ENCODE measurements at places on chromosomes 3 and 15.

- DNase-seq: no peak
These were observed 429.5 kb downstream of the OCA2 start for GRCh38 chr15:27669641-27670040.

DNA sequence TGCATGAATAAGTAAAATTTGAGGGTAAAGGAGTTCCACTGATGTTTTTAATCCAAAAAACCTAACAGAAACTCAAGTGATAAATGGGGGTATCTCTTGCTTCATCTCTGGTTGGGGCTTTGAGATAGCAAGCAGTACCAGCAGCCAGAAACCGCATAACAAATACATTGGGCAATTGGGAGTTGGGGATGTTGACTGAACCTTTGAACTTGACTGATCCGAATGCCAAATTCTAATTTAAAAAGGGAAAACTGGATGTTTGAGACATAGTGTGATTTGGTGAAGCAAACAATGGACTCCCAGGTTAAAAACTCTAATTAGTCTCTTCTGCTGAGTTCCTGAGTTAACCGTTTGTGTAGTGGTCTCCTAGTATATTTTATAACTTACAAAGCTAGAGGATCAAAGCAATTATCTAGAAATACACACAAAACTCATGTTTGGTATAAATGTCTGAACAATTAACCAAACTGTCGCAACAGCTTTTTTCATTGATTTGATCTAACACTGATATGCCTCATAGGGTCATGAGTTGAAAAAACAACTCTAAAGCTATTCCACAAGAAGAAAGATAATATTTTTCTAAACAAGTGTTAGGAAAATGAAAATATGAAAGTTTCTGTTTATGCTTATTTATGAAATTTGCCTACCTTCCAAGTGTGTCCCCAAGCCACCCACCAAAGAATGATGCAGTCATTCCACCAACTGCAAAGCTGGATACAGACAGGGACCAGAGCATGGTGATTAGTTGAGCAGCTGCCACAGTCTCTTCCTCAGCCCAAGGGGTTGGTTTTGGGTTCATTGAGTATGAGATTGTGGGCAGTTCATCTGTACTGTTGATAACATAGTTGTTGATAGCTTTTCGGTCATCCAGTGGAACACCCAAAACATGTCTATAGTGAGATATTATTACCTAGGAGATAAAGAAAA lies 12.4 kb downstream of the SLC2A2 start:
- no peak for DNase-seq

- no peak for DNase-seq
These were observed 41.2 kb downstream of the CCDC33 start for GRCh38 chr15:74277242-74277810.

DNA sequence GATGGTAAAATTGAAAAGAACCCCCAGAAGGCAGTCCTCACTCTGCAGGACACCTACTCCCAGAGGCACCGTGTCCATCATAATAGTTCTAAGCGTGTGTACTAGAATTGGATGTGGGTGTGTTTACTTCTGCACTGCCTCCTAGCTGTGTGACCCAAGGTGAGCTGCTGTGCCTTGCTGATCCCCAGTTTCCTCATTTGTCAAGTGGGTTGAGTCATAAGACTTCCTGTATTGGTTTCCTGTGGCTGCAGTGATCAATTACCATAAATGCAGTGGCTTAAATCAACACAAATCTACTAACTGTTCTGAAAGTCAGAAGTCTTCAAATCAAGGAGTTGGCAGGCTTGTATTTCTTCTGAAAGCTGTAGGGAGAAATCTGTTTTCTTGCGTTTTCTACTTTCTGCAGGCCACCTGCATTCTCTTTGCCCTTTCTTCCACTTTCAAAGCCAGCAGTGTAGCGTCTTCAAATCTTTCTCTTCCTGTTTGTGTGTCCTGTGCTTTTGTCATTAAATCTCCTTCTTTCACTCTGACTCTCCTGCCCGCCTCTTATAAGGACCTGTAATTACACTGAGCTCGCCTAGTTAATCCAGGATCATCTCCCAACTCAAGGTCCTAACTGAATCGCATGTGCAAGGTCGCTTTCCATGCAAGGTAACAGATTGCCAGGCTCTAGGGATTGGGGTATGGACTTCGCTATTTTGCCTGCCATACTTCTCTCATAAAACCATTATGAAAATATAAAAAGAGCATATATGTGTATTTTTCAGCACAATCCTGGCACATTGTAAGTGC lies 59.0 kb downstream of the RORA start:
- no peak for DNase-seq

DNA sequence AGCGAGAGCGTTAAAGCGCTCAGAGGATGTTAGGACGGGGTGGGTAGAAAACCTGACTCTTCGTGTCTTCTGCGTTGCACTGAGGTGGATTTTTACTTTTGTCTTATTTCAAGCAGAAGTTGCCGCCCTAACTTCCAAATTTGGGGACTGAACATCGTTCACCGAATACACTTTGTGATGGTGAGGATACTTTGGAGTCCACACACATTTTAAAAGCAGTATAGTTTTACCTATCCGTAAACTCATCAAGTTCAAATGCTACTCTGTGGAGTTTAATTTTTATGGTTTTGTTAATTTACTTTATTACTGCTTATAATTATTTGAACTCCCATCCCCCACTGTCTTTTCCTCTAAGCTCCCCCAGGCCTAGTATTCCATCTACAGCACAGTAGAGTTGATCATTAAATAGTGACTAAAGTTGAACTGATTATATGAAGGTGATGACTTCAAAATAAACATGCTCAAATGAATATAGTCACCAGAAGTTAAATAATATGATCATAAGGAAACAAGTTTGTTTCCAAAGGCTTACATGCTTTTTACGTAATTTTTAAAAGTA lies 617 bp upstream of the EOGT start:
- no peak for DNase-seq

- DNase-seq: no peak
These were observed 993.8 kb downstream of the GBE1 start for GRCh38 chr3:80767604-80768003.

- no peak for DNase-seq
These were observed 55.6 kb downstream of the ATP11B start for GRCh38 chr3:182848906-182849305.

DNA sequence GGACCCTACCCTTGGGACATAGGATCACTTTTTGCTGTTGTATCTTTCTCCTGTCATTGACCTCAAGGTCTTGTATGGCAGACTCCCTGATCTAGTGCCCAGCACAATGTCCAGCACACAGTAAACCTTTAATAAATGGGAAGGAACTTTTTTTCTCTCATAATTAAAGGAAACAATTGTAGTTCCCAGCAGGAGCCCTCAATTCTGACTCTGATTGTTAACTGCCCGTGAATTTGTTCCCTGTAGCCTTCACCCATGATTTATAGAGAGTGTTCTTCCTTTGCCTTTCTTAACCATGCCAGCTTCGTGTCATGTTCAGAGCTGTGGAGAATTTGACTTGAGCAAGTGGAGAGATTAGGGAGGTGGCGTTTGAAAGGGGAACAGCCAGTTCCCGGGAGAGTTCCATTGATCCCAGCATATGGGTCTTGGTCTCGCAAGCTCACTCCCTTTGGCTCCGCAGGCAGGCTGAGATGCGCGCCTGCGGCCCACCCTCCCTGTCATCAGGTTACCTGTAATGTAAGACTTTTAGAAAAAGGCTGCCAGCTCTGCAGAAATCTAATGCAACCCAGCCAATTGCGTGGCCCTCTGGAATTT lies 182.6 kb downstream of the TP63 start:
- DNase-seq: no peak

DNA sequence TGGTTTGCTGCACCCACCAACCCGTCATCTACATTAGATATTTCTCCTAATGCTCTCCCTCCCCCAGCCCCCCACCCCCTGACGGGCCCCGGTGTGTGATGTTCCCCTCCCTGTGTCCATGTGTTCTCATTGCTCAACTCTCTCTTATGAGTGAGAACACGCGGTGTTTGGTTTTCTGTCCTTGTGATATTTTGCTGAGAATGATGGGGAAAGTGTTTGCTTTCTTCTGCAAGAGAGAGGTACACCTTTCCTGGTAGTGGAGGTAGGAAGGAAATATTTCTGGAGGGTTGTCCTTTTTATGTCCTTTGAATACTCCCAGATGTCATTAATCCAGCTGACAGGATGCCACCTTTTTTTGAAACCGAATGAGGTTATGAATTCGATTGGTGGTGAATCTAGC lies 10.5 kb upstream of the SLC28A1 start:
- no peak for DNase-seq

GRCh38 chr3:189567322-189567721 lies 63.9 kb upstream of the TP63 start:
- DNase-seq: no peak

DNA sequence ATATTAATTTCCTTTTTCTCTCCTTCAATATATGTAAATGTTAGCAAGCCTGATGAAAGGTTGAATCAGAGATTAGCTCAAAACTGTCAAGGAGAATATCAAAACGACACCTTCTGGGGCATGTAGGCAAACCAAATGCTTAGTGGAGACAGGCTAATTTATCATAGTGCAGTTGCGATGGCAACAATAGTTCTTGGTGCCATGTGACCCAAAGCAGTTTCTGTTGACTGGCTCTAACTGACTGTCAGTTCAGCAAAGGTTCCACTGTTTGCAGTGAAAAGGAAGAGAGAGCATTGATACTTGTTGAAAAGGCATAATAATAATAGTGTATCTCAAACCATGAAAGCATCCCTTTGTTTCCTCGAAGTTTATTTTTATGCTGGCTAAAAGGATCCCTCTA lies 513.9 kb downstream of the NLGN1 start:
- no peak for DNase-seq

- no peak for DNase-seq
These were observed 168.8 kb upstream of the VEPH1 start for GRCh38 chr3:157672061-157672460.

- no peak for DNase-seq
These were observed 1209.9 kb downstream of the NSUN3 start for GRCh38 chr3:95272781-95273180.

DNA sequence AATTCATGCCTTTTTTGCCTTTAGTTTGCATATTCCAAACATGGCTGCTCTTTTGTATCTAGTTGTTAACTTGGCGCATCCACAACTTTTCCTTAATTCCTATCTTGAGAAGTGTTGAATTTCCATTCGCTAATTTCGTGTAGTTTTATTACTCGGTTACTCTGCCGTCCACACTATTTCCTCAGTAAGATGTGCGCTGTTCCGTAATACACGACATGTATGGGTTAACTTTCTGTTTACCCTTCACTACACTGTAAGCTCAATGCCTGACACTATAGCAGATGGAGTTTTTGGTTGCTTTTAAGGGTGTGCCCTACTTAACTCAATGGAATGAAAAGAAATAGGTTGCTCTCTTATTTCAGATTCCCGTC lies 724 bp downstream of the RPSA start:
- DNase-seq: no peak

GRCh38 chr15:40034186-40034946 lies 4.6 kb downstream of the SRP14 start:
- no peak for DNase-seq

GRCh38 chr15:92654662-92655061 lies 913 bp downstream of the FAM174B start:
- no peak for DNase-seq

- DNase-seq: no peak
These were observed 19.2 kb downstream of the CPA3 start for GRCh38 chr3:148884261-148884660.

DNA sequence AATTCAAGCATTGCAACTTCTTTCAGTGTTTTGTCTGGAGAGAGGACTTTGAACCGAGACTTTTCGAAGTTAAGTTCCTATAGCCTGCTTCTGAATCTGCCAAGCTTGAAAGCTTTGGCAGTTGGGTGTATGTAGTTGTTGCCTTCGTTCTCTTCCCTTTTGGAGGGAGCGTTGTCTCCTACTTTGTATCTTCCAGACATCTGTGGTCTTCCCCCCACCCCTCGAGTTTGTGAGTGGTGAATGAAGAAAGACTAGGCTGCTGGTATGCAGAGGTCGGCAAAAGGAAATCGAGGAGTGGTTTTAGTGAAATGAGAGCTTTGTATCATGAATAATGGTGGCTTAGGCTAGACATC lies 1.3 kb downstream of the CTNNB1 start:
- DNase-seq: peak; percentile 14

- DNase-seq: no peak
These were observed 170.4 kb downstream of the FHIT start for GRCh38 chr3:61080737-61081445.

- DNase-seq: no peak
These were observed 3.5 kb downstream of the FURIN start for GRCh38 chr15:90871716-90872485.

GRCh38 chr3:127264292-127264691 lies 23.6 kb downstream of the PRR20G start:
- DNase-seq: no peak

DNA sequence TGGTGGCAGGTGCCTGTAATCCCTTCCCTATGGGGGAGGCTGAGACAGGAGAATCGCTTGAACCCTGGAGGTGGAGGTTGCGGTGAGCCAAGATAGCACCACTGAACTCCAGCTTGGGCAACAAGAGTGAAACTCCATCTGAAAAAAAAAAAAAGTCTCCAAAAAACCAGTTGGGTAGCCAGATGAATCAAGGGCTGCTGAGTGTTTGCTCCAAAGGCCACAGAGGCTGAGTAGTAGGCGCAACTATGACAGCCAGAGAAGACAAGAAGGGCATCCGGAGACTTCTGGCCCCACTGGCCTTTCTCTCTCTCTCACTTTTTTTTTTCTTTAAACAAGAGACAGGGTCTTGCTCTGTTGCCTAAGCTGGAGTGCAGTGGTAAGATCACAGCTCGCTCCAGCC lies 131.8 kb downstream of the SMAD6 start:
- no peak for DNase-seq

GRCh38 chr3:103794656-103795055 lies 1359.8 kb downstream of the ZPLD1 start:
- no peak for DNase-seq

GRCh38 chr3:52095990-52096775 lies 39.8 kb upstream of the DUSP7 start:
- no peak for DNase-seq

DNA sequence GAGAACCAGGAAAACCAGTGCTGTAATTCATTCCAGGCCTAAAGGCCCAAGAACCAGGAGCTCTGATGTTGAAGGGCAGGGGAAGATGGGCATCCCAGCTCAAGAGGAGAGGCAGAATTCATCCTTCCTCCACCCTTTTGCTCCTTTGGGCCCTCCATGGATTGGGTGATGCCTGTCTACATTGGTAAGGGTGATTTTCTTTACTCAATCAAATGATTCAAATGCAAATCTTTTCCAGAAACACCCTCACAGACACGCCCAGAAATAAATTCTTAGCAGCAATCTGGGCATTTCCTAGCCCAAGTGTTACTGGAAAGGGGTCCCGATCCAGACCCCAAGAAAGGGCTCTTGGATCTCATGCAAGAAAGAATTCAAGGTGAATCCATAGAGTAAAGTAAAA lies 17.6 kb upstream of the APOD start:
- no peak for DNase-seq

DNA sequence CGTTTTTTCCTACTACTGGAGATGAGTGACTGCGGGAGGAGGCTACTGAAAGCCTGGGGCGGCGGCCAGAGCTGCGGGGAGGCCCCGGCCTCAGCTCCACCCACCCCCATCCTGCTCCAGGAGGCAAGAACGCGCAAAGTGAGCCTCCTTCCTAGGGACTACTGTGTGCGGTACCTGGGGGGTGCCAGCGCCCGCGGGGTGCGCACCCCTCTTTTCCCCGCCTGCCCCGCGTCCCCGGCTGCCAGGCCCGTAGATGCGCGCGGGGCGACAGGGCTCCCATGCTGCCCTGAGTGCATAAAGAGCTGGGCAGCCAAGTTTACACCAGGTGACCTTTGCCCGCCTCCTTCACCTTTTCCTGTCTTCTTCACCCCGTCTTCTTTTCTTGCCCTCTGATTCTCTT lies 2.5 kb upstream of the USF3 start:
- peak; percentile 7 for DNase-seq

- peak; percentile 76 for DNase-seq
These were observed 21.5 kb downstream of the SCN5A start for GRCh38 chr3:38627956-38628355.

Measured in endothelial cell (in vitro differentiated cells).